Stimulated activated CD4-positive, alpha-beta T cell treated with anti-CD3 and anti-CD28 coated beads, TNF-alpha, amount 100 ng/mL, for 1 hour (primary cell): ENCODE measurements at places on chromosomes 2 and 18.

DNA sequence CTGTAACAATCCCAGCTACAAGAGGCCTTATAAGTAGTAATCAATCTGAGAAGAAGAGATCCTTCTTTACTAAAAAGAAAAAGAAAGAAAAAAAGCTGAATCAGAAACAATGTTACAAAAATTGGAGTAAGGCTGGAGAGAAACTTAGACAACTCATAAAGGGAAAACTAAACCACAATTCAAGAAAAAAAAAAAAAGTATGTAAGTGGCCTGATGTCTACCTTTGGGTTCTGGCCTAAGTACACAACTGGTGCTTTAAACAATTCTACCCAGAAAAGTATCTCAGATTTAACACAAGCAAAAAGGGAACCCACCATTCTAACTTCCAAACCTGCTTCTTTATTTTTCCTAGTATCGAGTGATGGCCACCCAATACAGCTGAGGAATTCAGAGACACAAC lies 45.3 kb downstream of the ZNF521 start:
- no peak for DNase-seq

DNA sequence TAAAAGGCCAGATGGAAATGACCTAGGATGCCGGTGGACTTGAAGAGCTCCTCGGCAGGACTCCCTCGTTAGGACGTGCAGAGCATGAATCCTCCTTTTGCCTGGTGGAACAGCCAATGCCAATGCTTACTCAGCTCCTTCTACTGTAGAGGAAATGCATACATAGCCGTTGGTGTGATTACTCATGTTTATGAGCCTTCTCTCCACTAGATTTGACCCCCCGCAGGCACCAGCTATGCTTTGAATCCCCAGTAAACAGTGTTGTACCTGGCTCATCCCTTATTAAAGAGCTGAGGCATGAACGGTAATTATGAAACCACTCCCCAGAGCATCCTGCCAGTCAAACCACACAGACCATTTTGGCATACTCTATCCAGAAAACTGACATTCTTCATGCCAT lies 172.8 kb downstream of the ANTXR1 start:
- no peak for DNase-seq

DNA sequence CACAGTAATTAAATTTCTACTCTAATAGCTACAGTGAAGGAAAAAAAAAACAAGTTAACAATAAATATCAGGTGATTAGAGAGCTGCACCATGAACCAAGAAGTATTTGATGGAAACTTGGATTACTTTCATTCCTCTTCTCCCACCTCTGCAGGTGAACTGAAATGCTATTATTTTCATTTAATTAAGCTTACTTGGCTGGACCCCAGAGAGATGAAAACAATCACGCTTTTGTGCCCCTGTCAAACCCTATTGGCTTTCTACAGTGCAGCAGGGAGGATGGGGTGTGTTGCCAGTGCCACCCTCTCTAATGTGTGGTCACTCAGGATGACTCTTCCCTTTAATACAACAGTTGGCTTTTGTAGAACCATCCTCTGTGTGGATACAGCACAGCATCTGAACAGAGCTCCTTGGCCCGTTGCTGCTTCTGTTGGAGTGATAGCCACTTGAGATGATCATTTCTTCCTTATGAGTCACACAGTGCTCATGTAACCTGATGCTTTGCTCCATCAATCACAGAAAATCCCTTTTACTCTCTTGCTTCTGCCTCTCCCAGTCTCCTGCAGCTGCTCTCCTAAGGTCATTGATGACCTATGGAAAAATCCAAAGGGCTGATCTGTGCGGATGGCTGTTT lies 5.5 kb upstream of the ARL4C start:
- DNase-seq, result no peak

DNA sequence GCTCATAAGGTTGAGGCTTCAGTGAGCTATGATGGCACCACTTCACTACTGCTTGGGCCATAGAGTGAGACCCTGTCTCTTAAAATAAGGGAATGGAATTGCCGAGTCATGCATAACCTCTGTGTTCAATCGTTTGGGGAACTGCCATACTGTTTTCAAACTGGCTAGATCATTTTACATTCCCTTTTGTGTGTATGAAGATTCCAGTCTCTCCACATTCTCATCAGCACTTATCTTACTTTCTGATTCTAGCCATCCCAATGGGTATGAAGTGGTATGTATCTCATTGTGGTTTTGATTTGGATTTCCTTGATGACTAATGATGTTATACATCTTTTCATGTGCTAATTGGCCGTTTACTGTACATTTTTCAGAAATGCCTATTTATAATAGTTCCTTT lies 23.7 kb downstream of the MARCHF7 start:
- no peak for DNase-seq

GRCh38 chr2:101501443-101501842 lies 26.5 kb upstream of the RFX8 start:
- DNase-seq, result no peak

GRCh38 chr2:161161074-161161706 lies 962 bp downstream of the TANK start:
- DNase-seq, result no peak

- DNase-seq, result no peak
Measured at GRCh38 chr2:23926290-23926749, 603 bp downstream of the ATAD2B start.

DNA sequence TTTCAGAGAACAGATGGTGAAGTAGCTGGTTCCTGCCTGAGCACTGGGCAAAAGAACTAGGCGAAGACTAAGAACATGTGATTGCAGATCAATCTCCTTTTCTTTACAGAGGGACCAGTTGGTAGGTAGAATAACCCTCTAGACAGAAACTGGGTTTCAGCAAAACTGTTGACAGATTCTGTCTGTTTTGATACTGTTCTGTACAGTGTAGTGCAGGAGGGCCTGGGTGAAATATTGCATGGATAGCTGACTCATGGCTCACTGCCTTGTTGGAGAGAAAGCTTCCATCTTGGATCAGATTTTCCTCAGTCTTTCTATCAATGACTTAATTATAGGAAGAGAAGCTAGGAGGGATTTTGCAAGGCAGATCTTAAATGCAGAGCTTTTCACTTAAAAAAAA lies 95.8 kb downstream of the ZNF532 start:
- DNase-seq, result no peak

GRCh38 chr2:110667071-110667470 lies 10.8 kb downstream of the BUB1 start:
- DNase-seq, result no peak

DNA sequence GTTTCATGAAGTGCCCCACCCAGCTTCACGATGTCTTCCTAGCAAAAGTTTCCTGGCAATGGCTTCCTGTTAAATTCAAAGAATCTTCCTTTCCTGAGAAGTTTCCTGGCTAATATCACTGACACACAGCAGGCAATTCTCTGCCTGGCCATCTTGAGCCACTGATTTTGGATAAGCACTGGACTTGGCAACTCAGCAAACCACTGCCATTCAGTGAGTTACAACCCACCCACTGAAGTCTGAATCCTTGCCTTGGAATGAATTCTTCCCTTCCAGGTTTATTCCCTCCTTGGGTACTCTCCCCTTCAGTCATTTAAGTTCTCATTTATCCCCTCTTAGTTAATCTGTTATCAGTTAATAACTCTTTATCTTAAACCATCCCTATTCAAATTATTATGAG lies 426.0 kb downstream of the MBD2 start:
- DNase-seq, result no peak

GRCh38 chr2:101476605-101477208 lies 1.8 kb upstream of the RFX8 start:
- DNase-seq, result no peak

GRCh38 chr2:240946654-240947053 lies 40.5 kb downstream of the CROCC2 start:
- no peak for DNase-seq

- DNase-seq, result no peak
Measured at GRCh38 chr18:44789710-44790109, 109.0 kb downstream of the SETBP1 start.

DNA sequence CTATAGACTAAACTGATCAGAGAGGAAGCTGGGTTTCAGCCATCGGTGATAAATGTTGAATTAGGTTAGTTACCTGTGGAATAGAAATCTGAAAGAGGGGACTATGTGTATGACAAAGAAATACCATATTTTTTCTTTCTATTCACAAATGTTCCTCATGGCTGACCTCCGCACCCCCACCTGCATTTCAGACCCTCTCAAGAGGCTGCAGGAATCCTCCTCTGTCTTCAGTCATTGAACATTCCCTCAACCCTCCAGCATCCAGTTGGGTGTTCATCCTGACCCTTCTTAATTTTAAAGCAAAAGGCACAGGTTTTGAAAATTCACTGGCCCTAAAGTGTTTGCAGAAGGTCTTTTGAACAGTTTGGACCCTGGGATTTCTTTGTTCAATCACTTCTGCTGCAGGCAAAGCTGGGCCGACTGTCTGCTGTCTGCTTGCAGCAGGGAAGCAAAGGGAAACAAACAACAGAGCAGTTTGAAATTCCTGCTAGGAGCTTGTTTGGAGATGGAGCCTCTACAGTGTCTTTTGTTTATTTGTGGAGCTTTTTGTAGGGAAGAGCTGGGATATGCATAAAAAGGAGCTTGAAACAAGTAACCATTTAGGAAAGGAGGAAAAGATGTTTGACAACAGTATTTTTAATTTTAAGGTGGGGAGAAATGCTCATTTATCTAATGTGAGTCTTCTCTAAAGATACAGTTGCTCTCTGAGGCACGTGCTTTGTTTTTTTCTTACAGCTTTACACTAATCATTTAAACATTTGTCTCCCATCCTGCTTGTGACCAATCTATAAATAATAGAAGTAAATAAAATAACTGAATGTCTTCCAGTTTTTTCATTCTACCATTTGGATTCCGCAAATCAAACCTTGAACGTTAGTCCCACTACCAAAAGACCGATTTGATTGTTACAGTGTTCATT lies 213.3 kb upstream of the MMADHC start:
- DNase-seq, result no peak

DNA sequence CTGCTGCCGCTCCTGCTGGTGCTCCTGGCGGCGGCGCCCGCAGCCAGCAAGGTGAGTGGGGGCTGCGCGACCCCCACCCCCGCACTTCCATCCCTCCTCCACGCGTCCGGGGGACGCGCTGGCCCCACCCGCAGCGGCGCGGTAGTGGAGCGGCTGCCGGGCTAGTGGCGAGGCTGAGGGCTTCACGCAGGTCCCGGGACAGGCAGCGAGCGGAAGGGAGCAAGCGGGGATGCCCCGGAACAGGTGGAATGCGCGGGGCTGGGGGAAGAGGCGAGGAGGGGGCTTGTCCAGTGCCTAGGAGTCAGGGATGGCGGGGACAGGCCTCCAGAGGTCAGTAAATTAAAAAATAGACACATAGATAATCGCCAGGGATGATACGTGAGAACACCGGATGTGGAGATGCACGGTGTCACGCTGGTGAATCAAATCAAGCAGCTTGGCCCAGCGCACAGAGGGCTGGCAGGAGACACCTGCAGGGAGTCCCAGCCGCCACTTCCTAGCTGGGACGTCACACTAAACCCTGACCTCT lies 403 bp downstream of the COL4A3 start:
- DNase-seq, result no peak

- DNase-seq, result no peak
Measured at GRCh38 chr2:112942654-112943002, 31.7 kb downstream of the IL37 start.

- no peak for DNase-seq
Measured at GRCh38 chr18:28390022-28390421, 213.1 kb upstream of the CDH2 start.

- DNase-seq, result no peak
Measured at GRCh38 chr2:6325616-6326015, 540.1 kb downstream of the CMPK2 start.

- DNase-seq, result no peak
Measured at GRCh38 chr2:79801082-79801481, 288.2 kb downstream of the CTNNA2 start.

DNA sequence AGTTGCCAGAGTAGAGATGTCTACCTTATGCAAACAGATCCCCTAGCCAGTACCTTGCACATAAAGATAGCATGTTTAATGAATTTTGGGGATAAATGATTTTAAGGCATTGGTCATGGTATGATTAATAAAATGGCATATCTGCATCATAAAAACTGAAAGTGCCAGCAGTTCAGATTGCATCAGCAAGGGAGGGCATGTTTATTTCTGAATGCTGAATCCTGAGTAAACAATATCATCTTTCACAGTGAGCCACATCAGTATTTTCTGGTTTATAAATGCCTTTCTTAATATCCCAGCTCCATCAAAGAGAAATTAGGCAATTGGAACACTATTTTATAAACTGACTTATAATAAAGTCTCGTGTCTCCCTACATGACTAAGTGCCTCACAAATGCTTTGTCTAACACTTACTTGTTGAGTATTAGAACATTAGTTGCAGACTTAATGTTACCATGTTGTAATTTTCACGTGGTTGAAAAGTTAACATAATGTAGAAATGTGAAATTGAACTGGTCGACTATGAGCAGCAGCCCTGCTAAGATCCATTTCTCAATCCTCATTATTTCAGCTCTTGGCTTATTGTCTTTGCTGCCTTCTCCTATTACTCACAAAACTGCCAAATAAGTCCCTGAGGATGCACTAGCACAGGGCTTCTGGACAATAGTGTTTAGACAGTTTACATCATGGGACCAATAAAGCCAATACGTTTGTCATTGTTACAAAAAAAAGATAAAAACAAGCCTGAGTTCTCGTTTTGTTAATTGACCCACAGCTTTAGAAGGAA lies 48.0 kb downstream of the LANCL1 start:
- DNase-seq, result no peak

DNA sequence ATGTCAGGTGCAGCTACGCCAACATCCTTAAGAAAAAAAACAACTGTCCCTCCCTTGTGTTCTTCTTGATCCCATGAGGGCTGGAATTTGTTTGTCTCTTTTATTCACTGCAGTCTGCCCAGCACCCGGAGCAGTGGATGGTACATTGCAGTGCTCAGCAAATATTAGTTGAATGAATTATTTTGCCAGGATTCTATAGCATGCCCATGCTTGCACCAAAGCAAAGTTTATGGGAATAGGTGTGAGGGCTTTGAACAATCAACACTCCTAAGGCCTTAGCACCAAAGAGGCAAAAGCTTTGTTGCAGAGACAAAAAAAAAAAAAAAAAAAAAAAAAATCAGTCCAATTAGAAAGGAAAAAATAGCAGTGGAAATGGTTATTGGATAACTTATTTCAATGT lies 28.7 kb upstream of the DCC start:
- no peak for DNase-seq

- DNase-seq, result no peak
Measured at GRCh38 chr2:226678422-226678821, 121.2 kb downstream of the IRS1 start.

DNA sequence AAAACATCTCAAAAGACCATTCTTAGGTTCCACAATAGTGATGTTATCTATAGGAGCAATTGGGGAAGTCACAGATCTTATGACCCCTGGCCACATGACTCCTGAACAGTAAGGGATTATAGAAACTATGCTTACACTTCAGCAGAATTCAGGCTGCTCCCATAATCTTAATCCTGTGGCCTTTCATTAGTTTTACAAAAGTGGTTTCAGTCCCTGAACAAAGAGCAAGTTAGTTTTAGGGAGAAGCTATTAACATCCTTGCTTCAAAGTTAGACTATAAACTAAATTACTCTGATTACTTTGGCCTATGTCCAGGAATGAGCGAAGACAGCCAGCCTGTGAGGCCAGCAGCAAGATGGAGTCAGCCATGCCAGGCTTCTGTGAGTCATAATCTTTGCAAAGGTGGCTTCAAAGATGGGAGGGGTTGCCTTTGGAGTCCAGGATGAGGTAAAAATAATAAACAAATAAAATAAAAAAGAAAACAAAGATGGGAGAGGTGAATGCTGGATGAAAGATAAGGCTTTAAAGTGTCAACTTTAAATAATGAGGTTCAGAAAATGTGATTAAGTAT lies 168.7 kb upstream of the NDUFV2 start:
- no peak for DNase-seq

GRCh38 chr2:47019961-47020681 lies 104.5 kb upstream of the MCFD2 start:
- DNase-seq, result no peak

- DNase-seq, result no peak
Measured at GRCh38 chr2:164599954-164600589, 21.2 kb downstream of the GRB14 start.
